ENCODE measurements at places on chromosomes 3 and 15.

DNA sequence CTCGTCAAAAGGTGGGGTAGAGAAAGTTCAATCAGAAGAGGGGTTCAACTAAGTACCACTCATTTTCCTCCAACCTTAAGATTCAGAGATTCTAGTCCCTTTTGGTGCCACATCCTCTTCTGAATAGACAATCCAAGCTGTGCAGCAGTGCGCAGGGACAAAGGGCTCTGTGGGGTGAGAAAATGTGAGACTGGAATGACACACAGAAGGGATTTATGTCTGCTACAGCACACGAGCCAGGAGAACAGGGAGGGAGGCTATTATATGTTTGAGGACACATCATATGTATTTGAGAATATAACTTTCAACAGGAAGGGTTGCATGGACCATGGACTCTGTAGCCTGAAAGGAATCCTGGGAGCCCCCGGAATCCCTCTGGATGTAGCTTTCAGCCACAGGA is 33.0 kb downstream of the LSM3 start:
- no peak for DNase-seq

DNA sequence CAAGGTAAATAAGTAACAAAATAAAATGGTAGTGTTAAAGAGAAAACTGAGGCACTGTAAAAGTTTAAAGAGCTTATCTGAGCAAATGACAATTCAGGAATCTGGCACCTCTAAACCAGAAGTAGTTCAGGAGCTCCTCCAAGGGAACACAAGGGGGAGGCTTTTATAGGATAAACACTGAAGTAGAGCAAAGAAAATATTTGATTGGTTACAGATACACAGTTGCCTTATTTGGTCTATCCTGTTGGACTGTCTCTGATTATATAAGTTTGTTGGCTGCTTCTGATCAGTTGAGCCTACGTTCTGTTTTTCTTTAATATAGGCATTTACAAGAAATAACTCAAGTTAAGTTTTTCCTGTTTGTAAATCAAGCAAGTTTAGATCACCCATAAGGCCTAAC is 146.9 kb downstream of the ERC2 start:
- no peak for DNase-seq

DNA sequence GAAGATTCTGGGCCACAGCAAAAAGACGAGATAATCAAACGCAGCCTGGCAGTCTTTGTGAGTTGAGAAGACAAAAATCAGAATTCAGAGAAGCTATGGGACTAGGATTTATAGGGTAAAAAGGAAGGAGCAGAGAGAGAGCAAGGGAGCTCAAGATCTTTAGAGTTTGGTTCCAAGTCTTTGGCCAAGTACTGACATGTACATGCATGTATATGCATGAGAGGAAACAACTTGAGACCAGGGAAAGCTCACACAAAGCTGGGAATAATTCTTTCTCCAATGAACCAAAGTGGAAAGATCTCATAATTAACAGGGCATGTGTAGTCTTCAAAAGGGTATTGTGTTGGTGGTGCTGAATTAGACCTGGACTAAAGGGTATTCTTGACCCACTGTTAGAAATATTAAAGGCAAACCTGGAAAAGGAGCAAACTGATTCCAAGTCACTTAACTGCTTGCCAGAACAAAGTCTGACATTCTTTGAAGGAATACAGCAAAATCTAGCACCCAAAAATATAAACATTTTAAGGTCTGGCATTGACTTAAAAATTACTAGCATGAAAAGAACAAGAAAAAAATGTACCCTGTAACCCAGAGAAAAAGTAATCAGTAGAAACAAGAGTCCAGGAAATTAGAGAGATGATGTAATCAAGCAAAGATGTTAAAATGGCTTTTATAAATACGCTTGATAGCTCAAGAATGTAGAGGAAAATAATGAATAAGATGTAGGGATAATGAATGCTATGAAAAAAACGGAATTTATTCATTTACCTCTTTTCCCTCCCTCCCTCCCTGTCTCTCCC is 226.0 kb upstream of the CGNL1 start:
- no peak for DNase-seq

GRCh38 chr3:108131475-108132134 is 40.8 kb upstream of the CD47 start:
- no peak for DNase-seq

- DNase-seq: no peak
Measured at GRCh38 chr15:93803421-93804152, 427.8 kb upstream of the MCTP2 start.

GRCh38 chr3:152559246-152559645 is 275.7 kb upstream of the P2RY1 start:
- no peak for DNase-seq

- DNase-seq: no peak
Measured at GRCh38 chr3:115469649-115470048, 153.7 kb upstream of the GAP43 start.

Data from RWPE2 (cell line).